ENCODE measurements at places on chromosomes 13 and 19.

DNA sequence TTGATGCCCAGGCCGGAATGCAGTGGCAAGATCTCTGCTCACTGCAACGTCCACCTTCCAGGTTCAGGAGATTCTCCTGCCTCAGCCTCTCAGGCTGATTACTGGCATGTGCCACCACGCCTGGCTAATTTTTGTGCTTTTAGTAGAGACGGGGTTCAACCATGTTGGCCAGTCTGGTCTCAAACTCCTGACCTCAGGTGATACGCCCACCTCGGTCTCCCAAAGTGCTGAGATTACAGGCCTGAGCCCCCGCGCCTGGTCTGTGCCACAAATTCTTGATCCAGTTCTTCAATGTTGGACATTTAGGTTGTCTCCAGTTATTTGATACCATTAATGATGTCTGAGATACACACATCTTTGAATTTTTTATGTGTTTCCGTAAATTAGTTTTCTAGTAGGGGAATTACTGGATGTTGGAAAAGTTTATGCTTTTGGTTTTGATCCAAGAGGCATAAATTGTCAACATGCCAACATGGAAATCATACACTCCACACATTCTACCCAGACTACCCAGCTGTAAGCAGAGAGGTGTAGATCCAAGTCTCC is 525 bp upstream of the COG3 start:
- DNase-seq = no peak

GRCh38 chr13:84032116-84032515 is 149.8 kb upstream of the SLITRK1 start:
- no peak for DNase-seq

GRCh38 chr19:17623224-17623935 is 64.8 kb downstream of the UNC13A start:
- no peak for DNase-seq

DNA sequence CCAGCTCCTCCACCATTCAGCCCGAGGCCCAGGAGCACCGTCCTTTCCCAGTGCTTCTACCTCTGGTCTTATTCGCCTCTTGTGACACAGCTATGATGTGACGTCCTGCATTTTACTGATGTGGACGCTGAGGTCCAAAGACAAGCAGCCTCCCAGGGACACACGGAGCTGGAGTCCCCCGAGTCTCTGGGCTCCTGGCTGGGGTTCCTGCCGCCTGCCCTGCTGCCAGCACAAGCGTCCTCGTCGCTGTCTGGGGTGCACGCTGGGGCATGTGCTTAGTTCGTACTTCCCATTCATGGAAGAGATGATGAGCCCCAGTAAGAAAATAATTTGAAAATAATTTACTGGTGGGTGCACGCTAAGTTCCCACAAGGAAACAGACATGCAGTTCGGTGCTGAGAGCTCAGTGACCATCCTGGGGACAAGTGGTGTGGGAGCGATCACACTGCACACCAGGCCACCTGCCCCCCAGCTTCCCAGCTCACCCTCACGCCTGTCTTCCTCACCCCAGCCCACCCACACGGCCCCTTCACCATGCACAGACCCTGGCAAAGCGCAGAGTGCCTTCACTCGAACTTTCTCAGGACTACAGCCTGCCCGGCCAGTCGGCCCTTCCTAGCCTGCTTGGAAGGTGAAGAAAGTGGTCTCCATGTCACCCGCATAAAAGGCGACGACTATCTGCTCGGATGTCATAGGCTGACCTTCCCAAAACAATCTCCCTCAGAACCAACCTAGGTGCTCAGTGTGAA is 14.2 kb upstream of the CFAP97D2 start:
- no peak for DNase-seq

- no peak for DNase-seq
These were observed 967 bp upstream of the TPT1 start for GRCh38 chr13:45341799-45342500.

DNA sequence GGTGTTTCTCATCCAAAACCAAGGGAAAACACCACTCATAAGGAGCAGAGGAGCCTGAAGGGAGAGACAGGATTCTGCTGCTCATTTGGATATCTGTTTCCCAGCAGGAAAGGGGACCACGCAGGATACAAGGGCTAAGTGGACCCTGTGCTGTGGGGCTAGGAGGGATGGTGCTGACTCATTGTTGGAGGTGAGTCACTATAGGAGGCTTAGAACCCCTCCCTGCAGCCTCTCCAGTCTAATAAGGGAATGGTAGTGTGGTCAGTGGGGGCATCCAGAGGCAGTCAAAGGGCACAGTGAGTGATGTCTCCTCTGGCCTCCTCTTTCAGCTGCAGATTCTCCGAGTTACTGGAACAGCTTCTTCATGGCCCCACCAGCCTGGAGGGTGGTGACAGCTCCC is 442.3 kb downstream of the TUBA3C start:
- no peak for DNase-seq

DNA sequence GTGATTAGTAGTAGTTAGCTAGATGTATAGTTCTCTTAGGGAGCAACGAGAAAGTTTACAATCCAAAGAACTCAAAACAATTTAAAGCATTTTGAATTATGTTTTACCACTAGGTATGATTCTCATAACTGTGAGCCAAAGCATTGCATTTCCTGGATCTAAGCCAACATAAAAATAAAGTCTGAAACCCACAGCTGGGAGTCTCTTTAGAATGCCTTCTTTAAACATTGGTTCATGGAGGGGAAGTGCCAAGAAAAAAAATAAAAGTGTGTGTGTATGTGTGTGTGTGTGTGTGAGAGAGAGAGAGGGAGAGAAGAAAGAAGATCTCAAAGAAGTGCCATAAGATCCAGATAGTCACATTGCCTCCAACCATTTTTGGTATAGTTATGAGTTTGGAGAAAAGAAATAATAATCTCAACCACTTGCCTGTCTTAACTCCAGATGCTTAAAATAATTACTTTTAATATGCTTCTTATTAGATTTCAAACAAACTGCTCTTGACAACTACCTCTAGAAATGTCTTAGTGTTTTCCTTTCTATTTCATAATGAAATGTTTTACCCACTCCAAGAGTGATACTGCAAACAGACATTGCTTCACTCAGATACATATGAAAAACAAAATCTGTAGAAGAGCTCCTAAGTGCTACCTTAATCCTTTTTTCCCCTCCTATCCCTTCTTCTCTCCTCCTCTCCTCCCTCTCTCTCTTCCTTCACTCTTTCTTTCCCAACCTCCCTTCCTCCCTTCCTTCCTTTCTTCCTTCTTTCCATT is 554.1 kb downstream of the KCTD12 start:
- DNase-seq = no peak

- DNase-seq = no peak
These were observed 83.5 kb downstream of the SACS start for GRCh38 chr13:23350009-23350408.

DNA sequence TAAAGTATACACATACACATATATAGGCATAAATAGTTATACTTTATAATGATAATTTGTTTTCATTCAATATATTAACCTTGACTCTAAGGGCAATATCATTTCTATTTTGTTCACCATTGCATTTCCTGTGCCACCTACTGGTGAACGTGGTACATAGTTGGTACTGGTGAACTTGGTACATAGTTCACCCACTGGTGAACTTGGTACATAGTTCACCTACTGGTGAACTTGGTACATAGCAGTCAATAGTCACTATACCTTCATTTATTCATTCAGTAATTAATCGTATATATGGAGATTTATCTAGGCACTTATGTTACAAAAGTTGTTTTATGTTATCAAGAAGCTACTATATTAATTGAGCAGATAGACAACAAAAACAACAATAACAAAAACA is 172.6 kb upstream of the ATXN8OS start:
- no peak for DNase-seq

DNA sequence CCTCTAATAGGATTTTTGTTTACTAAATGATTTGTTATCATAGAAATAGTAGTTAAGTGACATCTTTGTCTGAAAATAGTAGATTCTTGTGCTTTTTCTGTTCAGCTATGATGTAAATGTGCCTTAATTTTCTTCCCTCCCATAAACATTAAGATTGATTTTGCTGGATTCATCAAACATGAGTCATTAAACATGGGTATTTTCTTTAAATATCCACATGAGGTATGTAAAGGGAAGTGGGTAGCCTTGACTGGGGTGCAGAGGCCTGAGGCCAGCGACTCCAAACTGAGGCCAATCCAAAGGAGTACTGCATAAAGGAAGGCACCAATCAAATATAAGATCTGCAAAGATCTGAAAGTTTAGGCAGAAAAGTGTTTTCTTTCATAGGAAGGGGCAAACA is 3.7 kb downstream of the ZNF136 start:
- no peak for DNase-seq

DNA sequence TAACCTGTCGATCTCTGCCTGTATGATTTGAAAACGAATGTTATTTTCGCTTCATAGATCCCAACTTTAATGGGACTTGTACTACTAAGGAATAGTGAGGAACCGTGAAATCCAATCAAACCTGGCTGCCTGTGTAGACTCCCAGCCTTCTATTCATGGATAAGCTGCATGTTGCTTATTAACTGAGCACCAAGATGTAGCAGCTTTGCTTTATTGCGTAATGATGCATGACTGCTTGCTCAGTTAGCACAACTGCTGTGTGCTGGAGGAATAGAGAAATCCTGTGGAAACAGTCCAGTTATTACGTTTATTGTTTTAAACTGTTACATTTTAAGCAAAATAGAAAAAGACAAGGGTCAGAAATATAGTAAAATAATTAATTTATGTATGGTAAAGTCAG is 108.2 kb downstream of the SHISA2 start:
- no peak for DNase-seq

All from activated T-cell treated with anti-CD3 and anti-CD28 coated beads, Interleukin-2, amount 50 U/mL, for 48 hours (primary cell).